ENCODE measurements at places on chromosomes 11 and 22.

DNA sequence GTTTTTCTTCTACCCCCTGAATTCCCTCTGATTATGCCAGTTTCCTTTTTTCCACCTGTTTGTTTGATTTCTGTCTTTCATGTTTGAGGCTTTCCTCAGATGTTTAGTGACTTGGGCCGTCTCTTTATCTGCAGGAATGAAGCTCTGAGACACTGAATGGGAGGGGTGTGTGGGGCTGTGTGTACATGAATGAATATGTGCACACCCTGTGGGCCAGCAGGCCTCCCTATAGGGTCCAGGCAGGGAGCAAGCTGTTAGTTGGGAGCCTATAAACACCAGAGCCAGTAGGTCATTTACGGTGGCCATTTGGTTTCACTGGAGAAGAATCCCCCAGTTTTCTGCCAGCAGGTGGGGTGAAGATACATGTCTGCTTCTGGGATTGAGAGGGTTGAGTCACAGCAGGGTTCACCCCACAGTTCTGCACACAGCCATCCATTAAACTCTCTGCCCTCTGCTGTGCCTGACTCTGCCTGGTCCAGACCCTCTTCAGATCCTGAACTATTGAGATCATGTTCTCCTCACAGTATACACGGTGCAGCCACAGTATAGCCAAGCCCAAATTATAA is 34.8 kb downstream of the BARX2 start:
- no peak for DNase-seq

DNA sequence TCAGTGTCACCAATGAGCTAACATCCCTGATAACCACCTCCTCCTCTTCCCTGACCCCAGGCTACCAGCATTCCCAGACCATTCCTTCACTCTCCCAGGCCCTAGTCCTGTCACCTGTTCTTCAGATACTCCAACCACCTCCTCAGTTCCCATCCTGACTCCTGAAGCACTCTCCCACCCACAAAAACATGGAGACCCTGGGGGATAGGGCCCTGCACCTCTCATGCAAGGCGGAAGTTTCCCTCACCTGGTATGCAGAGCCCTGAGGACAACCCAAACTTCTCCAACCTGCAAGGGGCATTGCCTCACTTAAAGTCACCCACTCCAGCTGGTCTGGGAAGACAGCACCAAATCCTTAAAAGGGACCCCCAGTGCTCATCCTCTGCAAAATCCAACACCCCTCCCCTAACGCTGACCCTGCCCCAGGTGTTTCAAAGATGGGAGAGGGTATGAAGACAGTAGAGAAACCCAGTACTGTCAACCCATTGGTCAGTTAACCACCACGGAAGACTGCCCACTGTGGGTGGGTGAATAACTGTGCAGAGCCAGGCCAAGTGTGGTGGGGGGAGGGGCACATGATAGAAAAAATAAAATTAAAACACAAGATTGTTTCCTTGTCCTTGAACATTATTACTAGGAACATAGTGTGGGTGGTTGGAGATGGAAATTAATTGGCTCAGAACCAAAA is 1.4 kb downstream of the TNKS1BP1 start:
- peak; percentile 38 for DNase-seq

DNA sequence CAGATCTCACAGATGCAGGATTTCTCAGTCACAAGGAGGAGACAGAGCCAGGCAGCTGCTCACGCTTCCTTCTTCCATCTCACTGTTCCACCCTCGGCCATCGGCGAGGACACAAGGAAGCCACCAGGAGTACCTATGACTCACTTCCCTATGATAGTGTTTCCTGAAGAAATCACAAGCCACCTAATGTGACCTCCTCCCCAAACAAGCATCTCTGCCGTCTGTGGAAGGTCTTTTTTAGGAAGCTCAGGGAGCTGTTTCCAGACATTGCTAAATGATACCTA is 672.7 kb downstream of the TBC1D22A start:
- DNase-seq = no peak

GRCh38 chr11:86145439-86146156 is 76.7 kb upstream of the PICALM start:
- no peak for DNase-seq

- no peak for DNase-seq
Measured at GRCh38 chr11:11311169-11311568, 41.9 kb downstream of the CSNK2A3 start.

GRCh38 chr11:106552694-106553203 is 465.5 kb downstream of the GUCY1A2 start:
- DNase-seq = no peak

- no peak for DNase-seq
Measured at GRCh38 chr11:72203163-72203562, 11.2 kb downstream of the FOLR1 start.

DNA sequence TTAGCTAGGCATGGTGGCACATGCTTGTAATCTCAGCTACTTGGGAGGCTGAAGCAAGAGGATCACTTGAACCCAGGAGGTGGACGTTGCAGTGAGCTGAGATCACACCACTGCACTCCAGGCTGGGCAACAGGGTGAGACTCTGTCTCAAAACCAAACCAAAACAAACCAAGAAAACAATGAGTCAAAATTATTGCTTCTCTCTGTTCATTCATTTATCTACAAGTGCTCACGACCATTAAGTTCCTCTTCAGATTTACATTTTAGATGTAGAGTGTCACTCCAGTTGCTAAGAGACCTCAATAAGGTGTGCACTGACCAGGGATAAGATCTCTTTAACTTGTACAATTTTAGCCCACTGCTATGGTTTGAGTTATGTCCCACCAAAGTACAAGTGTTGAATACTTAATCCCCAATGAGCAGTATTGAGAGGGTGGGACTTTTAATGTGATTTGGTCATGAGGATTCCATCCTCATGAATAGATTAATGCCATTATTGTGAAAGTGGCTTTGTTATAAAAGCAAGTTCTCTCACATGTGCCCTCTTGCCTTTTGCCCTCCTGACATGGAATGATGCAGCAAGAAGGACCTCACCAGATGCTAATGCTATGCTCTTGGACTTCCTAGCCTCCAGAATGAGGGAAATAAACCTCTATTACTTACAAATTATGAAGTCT is 7.8 kb downstream of the HNRNPUL2 start:
- DNase-seq = no peak

GRCh38 chr11:41309111-41309522 is 150.3 kb downstream of the LRRC4C start:
- no peak for DNase-seq

GRCh38 chr11:18540207-18541009 is 13.7 kb upstream of the TSG101 start:
- no peak for DNase-seq

DNA sequence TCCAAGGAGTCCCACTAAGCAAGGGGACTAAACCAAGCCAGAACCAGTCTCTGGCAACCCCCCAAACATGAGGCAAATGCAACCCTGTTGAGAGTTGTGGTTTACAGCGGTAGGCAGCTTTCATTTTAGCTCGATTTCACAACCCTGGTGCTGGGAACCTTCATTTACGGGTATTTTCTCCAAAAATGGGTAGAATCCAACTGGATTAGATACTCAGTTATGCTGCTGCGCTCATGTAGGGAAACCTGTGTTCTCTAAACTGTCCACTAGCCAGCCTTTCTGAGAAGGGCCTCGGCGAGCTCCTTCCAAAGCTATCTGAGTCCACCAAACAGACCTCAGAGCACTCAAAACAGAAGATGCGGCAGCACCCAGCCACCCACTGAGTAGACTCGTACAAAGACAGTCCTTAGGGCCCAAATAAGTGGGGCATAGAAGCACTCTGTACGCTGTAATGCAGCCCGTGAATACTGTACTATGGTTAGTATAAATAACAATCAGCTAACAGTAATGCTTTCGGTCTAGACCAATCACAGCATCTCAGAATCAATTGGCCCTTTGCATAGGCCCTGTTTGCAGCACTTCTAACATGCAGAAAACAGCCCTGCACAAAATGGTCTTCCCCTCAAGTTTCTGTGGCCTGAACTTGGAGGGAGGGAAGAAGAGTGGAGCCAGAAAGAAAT is 104.7 kb downstream of the ETS1 start:
- DNase-seq = peak; percentile 58

- peak; percentile 80 for DNase-seq
Measured at GRCh38 chr22:38843201-38843656, 599 bp downstream of the NPTXR start.

- no peak for DNase-seq
Measured at GRCh38 chr22:30887861-30888260, 80.7 kb downstream of the MORC2 start.

DNA sequence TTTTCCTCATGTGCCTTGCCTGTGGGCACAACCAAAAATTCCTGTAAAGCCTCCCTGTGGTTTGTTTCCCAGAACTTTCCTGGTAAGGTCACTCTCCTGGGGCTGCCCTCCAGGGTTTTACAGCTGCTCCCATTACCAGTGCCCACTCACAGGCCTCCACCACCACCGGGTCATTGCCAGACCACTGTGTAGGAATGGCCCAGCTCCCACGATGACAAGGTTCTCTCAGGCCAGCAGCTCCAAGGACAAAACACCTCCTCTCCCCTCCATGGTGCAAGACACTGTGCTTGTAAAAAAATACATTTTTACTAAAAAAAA is 96.1 kb upstream of the AKIP1 start:
- DNase-seq = peak; percentile 69

DNA sequence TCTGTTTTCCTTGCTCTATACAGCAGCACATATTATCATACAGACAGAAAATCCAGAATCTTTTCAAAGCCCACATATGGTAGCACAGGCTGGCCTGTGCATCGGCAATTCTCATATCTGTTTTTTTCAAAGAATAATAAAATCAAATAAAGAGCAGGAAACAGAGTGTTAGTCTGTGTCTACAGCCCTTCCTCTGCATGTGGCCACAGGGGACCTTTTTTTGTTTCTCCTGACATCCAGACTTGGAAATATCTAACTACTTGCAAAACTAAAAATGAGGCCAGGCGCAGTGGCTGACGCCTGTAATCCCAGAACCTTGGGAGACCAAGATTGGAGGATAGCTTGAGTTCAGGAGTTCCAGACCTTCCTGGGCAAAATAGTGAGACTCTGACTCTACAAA is 20.3 kb downstream of the LAYN start:
- no peak for DNase-seq

GRCh38 chr11:115208808-115209259 is 295.4 kb downstream of the CADM1 start:
- DNase-seq = no peak

GRCh38 chr11:111737444-111738210 is 28.6 kb downstream of the PPP2R1B start:
- no peak for DNase-seq

DNA sequence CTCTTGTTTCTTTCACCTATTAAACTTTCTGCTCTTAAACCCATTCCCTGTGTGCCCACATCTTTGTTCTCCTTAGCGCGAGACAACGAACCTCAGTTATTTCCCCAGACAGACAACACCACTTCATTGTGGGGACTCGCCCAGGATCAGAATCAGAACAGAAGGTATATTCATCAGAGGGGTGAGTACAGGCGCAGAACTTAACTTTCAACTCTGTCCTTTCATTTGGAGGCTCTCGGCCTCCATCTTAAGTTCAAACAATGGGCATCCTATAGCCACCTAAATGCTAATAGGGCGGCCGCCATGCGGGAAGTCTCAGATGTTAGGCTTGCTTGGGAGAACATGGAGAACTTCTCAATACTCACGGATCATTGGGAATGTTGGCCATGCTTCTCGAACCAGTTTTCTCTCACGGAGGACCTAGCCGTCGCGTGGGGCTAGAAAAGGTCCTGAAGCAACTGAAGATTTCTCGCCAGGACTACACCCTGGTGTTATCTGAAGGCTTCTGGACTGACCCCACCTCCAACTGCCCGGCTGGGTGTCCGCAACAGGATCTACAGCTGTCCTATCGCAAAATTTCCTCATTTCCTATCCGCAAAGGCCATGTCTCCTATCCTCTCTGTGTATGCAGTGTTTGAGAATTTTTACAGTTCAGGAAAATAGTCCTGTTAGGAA is 13.4 kb upstream of the HYLS1 start:
- no peak for DNase-seq

DNA sequence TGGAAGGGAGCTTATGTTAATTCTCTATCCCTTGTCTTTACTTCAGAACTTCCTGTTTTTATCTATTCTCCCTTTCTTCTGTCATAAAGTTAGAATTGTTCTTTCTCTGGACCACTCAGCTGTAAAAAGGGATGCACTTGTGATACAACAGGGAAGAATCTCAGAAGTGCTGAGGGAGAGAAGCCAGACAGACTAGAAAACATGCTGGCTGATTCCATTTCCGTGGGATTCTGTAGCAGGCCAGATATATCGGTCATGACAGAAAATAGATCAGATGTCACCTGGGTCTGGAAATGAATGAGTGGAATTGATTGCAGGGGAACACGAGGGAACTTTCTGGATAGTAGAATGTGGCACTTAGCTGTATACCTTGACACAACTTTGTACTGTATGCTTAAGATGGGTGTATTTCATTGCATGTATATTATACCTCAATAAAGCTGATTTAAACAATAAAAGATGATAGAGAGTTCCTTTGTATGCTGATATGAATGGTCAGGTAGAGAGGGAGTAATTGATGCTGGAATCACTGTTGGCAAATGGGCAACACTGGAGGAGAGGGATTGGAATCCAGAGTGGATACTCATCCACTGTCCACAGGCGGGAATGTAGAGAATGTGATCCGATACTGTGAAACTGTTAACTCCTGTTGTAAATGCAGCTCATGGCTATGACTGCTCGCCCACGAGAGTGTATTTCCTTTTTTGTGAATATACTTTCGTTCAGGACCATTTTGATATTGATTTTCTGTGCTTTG is 59.6 kb downstream of the ATXN10 start:
- peak; percentile 82 for DNase-seq

DNA sequence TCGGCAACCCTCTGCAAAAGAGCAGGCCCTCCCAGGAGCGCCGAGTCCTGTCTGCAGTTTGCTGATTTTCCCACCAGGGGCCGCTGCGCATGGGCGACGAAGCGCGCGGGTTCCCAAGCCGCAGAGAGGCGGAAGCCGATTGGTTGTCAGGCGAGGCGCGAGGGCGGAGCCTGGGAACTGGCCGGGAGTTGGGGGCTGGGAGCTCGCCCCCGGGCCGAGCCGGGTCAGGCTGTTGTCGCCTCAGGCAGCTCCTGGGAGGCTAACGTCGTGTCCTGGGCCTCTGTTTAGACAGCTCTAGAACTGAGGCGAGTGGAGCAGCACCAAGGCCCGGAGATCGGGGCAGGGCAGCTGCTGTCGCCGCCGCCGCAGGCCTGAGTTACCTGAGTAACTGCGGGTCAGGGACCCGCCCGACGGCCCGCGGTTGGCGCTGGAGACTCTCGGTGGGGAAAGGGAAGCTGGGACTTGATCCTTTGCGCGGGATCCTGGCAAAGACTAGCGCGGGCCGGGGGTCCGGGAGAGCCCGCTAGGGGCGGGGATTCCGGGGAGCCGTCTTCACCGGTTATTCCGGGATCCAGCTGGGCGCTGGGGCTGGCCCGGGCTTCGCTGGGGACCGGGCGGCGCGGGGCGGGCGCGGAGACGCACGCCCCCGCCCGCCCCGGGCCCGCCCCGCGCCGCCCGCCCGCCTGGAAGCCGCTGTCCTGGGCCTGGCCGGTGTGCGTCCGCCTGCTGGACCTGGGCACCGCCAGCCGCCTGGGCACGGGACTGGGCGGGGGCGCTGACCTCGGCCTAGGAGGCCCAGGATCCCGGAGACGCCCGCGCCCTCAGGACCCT is at the start of gene STIM1:
Gene STIM1, plus strand, starts transcription at position 688 of the 831 bp plus-strand sequence. CDS start 607 bp downstream, outside the sequence.
- peak; percentile 93 for DNase-seq
